ENCODE measurements at places on chromosomes 7 and 10.

GRCh38 chr7:84674236-84674913 lies 479.8 kb upstream of the SEMA3A start:
- no peak for DNase-seq

DNA sequence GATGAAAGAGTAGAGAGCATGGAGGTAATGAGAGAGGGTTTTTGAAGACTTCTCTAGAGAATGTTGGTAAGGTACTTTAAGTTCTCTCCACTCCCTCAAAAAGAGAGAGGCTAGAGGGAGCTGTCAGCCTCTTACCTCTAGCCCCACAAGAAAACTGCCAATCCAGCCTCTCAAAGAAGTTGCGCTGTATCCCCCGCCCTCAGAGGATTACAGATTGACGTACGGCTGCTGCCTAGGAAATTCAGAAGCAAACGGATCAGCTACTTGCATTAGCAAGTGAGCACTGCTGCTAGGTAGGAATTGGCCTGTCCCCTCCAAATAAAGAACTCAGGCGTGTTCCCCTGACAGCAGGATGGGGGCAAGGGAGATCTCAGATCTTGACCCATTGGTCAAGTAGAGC lies 34.2 kb downstream of the TYW1B start:
- DNase-seq, result no peak

- no peak for DNase-seq
Observed at GRCh38 chr10:111593578-111593977, 516.7 kb downstream of the ADRA2A start.

- no peak for DNase-seq
Observed at GRCh38 chr10:109912335-109913281, 10.7 kb downstream of the XPNPEP1 start.

DNA sequence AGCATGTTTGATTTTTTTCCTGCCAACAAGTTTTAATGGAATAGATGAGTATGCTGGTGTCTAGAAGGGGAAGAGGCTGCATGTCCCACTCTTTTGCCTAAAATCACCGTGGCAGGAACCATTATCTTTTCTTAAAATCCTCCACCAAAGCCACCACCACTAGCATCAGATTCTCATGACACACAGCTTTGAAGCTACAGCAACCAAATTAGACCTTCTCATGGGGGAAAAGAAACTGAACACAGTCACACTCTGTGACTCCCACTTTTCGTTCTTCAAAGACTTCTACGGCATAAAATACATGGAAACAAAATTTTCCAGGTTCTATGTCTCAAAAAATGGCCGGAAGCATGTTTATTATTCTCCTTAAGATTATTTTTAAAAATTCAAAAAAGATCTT lies 81.8 kb downstream of the SGMS1 start:
- DNase-seq, result no peak

- DNase-seq, result no peak
Observed at GRCh38 chr10:98135222-98135899, 904 bp downstream of the R3HCC1L start.

DNA sequence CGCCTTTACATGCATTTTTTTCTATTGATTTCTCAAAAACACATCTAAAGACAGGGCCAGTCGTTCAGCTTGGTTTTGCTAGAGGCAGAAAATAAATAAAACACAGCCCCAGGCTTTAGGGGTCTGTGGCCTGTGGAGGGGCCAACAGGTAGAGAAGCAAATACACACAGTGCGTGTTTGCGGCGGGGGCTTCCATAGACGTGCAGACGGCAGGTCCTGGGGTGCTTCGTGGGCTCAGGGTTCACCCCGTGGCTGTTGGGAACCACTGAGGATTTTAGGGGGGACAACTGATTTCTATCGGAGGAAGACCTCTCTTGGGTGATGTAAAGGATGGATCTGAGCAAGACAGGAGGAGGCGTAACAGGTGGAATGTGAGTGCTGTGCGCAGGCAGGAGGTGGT lies 445.7 kb upstream of the FOXK1 start:
- no peak for DNase-seq

GRCh38 chr7:24913801-24914464 lies 66.0 kb downstream of the OSBPL3 start:
- no peak for DNase-seq

DNA sequence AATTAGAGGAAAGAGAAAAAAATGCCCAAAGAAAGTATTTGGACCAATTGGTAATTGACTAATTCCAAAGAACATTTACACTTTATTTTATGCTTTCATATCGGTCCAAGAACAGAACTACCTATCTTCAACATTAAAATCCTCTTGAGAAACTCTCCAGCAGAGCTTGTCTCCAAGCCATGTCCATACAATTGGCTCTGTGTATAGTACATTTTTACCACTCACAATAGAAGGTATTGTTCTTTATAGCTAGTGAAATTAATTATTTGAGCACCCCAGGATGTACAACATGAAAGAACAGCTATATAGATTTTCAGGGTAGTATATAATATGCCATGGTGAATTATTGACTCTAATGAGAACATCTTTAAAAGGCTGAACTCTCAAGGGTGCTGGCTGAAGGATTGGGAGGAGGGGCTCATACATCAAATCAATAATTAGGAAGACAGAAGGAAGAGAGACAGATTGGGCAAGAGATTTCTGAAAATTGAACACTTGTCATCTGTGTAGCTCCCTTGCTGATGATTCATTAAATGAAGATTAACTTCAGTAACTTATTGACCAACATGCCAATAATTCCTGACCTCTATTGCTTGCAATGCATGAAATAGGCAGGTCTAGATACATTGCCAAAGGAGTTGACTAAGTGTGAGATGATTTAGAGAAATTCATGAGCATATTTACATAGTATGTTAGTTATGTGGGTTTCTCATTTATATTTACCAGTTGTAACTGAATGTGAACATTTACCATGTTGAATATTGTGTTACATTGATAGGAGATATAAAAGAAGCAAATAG lies 249.7 kb downstream of the MTERF1 start:
- DNase-seq, result no peak

- DNase-seq, result no peak
Observed at GRCh38 chr7:15963206-15963605, 276.7 kb upstream of the MEOX2 start.

DNA sequence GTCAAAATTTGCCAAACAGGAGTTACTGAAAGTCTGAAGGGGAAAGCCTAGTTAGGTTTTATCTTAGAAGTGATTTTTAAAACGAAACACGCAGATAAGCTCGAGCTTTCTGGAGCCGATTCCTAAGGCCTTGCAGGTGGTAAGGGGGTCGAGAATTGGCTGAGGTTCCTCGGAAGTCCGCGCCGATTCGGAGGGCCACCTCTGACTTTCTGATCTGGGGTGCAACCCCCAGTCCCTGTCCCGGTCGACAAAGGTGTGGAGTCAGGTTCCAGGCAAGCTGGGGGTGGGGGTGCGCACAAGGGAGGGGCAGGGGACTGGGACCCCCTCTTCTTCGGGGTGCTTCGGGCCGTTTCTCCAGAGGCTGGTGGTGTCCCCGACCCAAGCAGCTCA lies 701 bp upstream of the CUL1 start:
- no peak for DNase-seq

DNA sequence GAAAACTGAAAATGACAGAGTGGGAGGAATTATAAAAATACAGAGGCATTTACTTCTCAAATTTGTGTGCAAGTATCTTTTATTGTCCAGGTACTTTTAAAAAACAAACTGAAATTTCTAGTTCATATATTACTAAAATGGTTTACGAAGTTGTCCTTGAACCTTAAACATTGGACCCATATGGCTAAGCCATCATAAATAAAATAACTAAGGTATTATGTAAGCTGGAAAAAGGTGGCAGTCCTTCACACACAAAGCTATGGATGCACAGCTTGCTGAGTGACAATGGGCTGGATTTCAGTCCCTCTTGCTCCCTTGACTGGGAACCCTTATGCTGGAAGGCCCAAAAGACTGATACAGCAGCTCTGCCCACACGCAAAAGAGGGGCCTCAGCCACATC lies 66.1 kb downstream of the COBL start:
- DNase-seq, result no peak

- no peak for DNase-seq
Observed at GRCh38 chr10:79148452-79149344, 79.9 kb downstream of the ZMIZ1 start.

DNA sequence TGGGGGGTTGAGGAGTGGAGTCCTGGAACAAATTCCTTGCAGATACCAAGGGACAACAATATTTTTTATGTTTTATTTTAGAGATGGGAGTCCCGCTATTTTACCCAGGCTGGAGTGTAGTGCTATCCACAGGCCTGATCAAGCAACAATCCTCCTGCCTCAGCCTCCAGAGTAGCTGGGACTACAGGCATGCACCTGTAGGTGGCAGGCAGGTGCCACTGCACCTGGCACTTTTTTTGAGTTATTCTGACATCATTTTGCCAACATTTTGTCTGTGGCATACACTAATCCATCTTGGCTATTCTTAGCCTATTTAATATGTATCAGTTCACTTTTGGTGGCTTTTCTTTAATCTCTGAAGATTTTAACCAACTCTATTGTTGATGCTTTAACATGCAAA lies 317.8 kb upstream of the MTPN start:
- DNase-seq, result no peak

- no peak for DNase-seq
Observed at GRCh38 chr10:101080933-101081931, 19.4 kb downstream of the KAZALD1 start.

- DNase-seq, result no peak
Observed at GRCh38 chr10:15789793-15790525, 70.2 kb upstream of the ITGA8 start.

- DNase-seq, result no peak
Observed at GRCh38 chr10:7045891-7046599, 364.8 kb downstream of the SFMBT2 start.

DNA sequence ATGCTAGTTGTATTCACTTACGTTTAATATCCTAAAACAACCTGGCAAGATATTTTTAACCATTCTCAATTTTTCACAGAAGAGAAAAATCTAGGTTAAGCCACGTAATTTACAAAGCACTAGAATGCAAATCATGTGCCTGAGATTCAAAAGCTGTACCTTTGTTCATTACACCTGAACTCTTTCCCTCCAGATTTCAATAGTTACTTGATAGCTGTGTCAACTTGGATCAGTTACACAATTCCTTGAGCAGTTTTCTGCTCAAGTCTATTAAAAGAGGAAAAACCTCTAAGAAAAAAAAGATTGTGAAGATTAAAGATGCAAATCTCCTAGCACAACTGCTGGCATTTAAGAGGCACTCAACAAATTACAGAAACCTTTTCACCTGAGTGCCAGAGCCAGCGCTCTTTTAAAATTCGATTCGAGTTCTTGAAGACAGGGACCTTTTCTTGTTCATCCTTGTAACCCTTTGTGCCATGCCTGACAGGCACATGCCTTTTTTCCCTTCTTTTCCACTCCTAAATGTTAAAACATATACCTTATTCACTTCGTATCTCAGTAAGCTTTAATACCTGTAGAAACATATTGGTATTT lies 886 bp downstream of the NSUN6 start:
- no peak for DNase-seq

- no peak for DNase-seq
Observed at GRCh38 chr10:4234661-4235060, 449.7 kb upstream of the KLF6 start.

DNA sequence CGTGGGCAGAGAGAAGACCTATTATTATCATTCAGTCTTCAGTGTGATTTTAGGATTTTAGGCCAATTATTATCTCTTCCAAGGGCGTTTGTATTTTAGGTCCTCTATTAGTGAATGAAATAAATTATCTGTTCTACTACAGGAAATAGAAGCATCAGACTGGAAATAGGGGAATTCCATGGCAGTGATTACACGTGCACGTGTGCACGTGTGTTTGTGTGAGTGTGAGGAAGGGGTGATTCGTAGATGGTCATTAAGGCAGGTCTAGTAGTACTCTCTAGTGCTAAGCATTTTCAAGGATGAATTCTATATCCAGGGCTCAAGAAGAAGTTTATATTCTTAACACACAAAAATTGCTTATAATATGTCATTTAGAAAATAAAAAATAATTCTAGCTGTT lies 623.2 kb downstream of the GATA3 start:
- no peak for DNase-seq

- DNase-seq, result no peak
Observed at GRCh38 chr7:1938788-1939433, 268.8 kb downstream of the ELFN1 start.

GRCh38 chr7:36130236-36130945 lies 22.7 kb upstream of the EEPD1 start:
- DNase-seq, result no peak

DNA sequence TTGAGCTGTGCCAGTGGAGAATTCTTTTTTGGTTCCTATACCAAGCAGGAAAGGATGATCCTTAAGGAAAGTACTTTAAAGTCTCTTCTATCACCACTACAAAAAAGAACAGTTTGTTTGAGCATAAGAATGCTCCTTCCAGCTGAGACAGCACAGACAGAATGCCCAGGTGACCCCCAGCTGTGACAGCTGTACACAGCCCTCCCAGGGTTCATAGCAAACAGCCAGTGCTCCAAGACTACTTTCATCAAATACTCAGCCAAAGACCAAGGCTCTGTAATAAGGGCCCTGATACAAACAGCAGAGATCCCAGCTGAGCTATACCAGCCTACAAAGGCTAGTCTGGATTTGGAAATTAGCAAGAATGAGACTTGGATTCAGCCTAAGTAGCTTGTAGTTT lies 65.7 kb downstream of the NXPH1 start:
- no peak for DNase-seq

DNA sequence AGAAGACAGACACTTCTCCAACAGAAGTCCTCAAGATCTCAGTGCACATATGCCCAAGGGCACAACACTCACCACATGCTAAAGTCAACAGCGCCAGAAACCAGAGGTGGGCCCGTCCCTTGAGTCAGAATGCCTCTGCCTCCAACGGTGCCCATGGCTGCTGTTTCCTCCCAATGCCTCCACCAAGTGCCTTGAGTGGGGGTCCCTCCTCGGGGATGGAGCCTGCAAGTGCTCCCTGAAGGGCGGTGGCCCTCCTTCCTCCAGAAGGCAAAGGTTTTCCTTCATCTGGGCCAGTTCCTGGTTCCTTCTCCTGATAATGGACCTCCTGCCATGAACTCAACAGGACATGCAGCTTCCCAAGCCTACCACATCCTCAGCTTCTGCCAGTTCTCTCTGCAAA lies 58.5 kb downstream of the TNS3 start:
- DNase-seq, result no peak

DNA sequence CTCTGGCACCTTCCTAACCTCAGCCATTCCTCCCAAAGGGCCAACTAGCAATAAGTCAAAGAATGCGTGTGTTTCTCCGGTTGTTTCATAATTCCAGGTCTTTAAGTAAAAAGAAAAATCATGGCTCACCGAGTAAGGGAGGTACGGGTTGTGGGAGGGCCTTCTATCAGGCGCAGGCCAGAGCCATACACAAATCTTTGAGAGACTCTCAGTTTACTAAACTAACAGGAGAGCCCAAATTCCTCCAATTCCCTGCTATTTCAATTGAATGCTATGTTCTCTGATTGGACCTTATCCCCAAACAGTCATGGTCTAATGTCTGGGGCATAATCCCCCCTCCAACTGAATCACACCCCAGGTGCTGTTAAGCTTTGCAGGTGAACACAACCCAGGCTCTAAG lies 26.2 kb upstream of the SLF2 start:
- DNase-seq, result no peak
